Fibroblast of skin of left biceps (primary cell): ENCODE measurements at places on chromosomes 1 and 21.

DNA sequence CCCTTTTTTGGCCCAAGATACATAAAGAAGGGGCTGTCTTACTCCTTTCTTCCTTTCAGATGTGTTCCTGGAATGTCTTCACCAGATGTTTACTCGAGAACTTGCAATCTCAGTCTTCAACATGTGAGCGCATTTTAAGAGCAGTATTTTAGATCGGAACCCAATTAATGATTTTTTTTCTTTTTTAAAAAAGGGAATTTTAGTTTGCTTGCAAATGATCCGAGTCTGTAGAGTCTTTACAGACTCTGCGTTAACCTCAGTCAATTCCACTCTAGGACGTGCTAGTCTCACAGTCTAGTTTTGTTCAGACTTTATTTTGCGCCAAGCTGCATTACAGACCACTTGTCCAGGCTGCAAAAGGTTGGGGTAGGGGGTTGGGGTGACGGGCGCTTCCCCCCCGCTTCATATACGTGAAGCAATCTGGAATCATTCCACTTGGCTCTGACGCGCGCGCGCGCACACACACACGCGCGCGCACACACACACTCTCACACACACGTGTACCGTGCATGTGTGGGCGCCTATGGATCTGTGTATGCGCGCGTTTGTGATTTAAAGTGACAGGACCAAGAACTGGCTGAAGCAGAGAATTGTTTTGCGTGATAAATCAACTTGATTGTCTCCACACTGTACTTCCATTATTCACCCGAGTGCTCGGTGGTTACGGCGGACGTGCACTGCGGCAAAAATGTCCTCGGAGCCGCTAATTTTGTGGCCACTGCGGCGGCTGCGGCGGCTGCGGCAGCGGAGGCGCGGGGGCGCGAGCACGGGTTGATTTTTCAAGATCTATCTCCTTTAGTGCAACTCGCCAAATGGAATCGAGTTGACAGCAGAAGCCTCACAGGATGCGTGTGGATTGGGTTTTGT, 25.6 kb upstream of the NFIA start:
- DNase-seq: peak; percentile 43

- DNase-seq: no peak
Observed at GRCh38 chr1:91245435-91245834, 159.2 kb downstream of the HFM1 start.

- no peak for DNase-seq
Observed at GRCh38 chr1:102085896-102086295, 89.2 kb upstream of the OLFM3 start.

- DNase-seq: no peak
Observed at GRCh38 chr1:183931646-183932271, 105.8 kb downstream of the COLGALT2 start.

- no peak for DNase-seq
Observed at GRCh38 chr1:115090186-115090490, 835 bp upstream of the TSPAN2 start.

GRCh38 chr21:45040157-45040711, 34.1 kb upstream of the ADARB1 start:
- DNase-seq: no peak

- no peak for DNase-seq
Observed at GRCh38 chr1:199029855-199030254, 391.0 kb downstream of the PTPRC start.

GRCh38 chr1:175920381-175920780, 177.0 kb upstream of the TNR start:
- DNase-seq: no peak

DNA sequence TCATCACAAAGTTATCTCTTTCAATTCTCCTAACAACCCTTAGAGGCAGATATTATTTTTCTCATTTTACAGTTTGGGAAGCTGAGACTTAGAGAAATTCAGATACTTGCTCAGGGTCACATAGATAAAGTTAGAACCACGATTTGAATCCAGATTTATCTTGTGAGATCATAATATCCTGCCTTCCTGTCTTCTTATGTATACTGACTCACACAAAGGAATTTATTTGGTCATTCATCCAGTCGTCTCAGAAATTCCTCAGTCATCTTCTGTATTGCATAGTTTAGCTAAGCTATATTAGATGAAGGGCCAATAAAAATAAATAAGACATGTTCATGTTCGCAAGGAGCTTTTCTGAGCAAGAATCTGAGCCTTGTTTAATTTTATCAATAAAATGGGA, 35.8 kb upstream of the RUNX1 start:
- peak; percentile 91 for DNase-seq

DNA sequence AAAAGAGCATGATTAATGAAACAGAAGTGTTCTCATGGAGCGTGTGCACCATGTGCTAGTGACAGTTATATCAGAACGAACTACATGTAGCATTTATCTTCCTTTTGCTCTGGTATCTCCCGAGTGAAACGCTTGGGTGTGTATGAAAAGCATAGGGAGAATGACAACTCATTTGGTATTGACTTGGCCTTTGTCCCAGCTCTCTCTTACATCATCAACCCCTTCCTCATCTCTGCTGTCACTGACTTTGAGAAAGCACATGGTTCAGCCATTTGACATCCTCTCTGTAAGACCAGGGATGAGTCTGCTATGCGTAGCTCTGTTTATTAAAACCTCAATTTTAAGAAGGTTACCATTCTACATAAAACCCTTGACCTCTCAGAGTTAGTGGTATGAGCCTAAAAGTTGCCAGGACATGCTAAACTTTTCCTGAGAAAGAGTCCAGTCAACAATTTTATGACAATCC, 201.0 kb downstream of the NRIP1 start:
- no peak for DNase-seq

GRCh38 chr21:33940164-33940880, 24.7 kb upstream of the ATP5PO start:
- peak; percentile 81 for DNase-seq

DNA sequence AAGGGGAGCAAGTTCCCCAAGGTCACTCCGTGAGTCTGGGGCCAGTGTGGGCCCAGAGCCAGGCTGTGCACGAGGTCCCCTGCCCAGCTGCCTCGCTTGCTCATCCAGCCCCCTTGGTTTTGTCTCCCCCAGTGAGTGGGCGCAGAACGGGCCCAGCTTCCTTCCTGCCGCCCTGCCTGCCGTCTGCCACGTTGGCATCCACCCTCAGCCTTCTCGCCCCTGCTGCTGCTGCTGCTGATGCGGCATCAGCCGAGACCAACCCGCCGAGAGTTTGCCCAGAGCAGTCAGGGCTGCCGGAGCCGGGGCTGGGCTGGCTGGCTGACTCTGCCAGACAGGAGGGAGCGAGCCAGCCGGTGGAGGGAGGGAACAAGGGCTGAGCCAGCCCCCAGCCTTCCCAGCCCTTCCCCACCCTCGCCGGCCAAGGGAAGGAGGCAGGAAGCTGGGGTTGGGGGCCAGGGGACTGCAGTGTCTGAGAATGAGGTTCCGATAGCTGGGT, 31.4 kb upstream of the WASF2 start:
- DNase-seq: no peak
